ENCODE measurements at places on chromosomes 7 and 10.

- DNase-seq, result no peak
These were observed 98.8 kb upstream of the CDK1 start for GRCh38 chr10:60679388-60679990.

DNA sequence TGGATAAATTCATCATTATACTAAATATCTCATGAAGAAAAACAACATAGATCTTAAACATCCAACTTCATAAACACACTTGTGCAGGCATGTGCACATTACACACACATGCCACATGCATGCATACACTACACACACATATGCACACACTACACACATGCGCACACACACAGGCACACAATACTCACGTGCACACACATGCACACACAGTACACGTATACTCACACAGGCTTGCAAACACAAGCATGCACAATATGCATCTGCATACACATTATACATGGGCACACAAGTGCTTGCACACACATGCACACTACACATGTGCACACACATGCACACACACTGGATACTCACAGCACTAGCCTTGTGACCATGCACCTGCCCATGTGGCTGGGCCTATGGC lies 105.2 kb downstream of the ADARB2 start:
- DNase-seq, result no peak

- no peak for DNase-seq
These were observed 384.4 kb upstream of the ZWINT start for GRCh38 chr10:56745490-56745889.

DNA sequence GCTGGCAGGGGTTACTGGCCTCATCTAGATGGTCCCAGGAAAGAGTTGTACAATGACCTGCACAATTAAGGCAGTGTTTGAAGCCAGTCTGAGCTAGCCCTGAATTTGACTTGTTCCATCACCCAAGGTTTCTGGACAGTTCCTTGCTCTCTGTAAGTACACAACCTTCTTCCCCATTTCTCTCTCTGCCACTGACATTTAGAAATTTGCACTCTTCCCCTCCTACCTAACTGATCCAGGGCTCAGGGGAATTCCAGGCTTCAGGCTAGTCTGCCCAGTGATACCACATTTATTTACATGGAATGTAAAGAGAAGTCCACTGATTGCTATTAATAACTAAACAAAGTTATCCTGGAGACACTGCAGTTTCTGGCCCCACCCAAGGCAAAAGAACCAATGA lies 139.0 kb upstream of the GPR26 start:
- DNase-seq, result no peak

GRCh38 chr7:154576604-154577003 lies 426.3 kb downstream of the PAXIP1 start:
- DNase-seq, result no peak

GRCh38 chr10:124651402-124651891 lies 92.7 kb downstream of the FAM53B start:
- DNase-seq, result no peak

DNA sequence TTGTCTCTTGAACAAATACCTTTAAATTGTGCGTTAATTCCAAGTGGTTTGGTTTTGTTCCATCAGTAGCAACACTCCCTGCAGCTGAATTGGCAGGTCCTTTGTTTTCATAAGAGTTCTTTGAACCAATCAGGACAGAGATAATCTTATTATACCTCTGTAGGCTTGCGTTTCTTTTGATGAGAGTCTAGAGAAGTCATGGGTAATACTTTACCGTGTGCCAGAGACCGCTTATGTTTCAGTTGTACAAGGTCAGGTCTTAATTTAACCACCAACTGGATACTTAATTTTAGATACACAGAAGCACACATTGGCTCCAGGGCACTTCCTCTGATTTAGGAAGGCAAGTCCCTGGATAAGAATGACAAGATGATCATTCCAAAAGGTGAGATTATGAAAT lies at the start of gene ASB15:
Gene ASB15, plus strand, starts transcription at position 292 of the 400 bp plus-strand sequence. CDS start 12,682 bp downstream, outside the sequence.
- DNase-seq, result no peak

Data from T follicular helper cell (primary cell).